ENCODE measurements at places on chromosomes 6 and 20. TPM values are rescaled to one million over a fixed set of nuclear protein-coding genes. Genes with fewer than 3 reads are reported as not detected.

SOX18 gene
- 18.7 TPM for total RNA-seq

GHRH gene
- not detected for total RNA-seq

DNA sequence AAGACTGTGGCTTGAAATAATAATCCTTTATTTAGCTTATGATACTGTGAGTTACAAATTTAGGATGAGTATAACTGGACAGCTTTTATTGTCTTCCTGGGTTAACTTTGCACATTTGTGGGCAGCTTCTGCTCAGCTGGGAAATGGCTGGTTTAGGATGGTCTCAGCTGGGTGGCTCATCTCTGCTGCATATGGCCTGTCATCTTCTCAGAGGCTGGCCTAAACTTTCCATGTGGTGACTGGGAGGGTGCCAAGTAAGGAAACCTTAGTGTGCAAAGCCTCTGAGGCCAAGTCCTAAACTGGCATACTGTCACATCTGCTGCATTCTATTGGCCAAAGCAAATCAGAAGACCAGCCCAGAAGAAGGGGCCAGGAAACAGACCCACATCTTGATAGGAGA, 40.2 kb downstream of the BTBD3 start:
- H3K27ac ChIP-seq: no peak overlapping the region
- H3K4me3 ChIP-seq: no peak overlapping the region
- H3K36me3 ChIP-seq: no peaks in the 10 kb centered on the region
- no peaks in the 10 kb centered on the region for H3K27me3 ChIP-seq
- no peaks in the 10 kb centered on the region for H3K4me1 ChIP-seq

BHLHE23 gene
- not detected for total RNA-seq

MCCD1 gene
- not detected for total RNA-seq

SLC4A11 gene
- 144 TPM for total RNA-seq

GRCh38 chr6:167828325-167828956, 1.7 kb downstream of the AFDN start:
- peak overlapping the region; percentile 83 for H3K4me3 ChIP-seq
- H3K4me1 ChIP-seq: peaks cover 54% of the 10 kb centered on the region
- DNase-seq: no peak
- peak overlapping the region; percentile 74 for H3K27ac ChIP-seq

DNA sequence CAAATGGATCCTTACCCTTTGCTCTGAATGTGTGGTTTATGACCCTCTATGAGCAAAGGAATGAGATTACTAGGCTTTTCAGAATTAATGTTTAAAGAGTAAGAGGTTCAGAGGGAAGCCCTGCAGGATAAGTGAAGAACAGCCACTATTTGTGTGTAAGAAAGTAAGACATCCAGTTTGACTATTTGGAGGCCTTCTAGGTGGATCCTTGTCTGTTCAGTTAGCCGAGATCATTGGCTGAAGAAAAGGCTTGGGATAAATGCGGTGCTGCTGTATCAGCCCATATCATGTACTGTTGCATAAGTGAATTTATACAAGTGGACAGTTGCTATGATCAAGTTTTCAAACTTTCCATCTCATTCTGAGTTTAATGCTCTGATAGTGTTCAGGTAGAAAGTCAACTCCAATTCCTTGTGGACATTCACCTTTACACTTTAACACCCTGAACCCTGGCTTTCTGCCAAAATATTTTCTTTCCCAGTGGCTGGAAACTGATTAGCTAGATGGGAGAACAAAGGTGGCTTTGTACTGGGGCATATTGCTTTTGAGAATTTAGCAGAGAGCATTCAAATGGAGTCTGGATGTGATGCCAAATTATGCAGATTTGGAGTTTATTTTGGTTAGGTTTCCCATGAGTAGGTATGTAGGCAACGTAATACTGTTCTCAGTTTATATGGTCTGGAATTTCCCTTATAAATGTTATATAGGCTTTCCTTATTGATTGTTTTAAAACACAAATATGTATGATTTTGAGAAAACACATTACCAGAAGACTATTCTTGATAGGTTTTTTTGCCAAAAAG, 15.0 kb downstream of the PARD6B start:
- H3K4me1 ChIP-seq: peaks cover 85% of the 10 kb centered on the region
- DNase-seq: no peak
- no peak overlapping the region for H3K4me3 ChIP-seq

GABRR1 gene
- not detected for total RNA-seq

IMPG1 gene
- total RNA-seq: not detected

DNA sequence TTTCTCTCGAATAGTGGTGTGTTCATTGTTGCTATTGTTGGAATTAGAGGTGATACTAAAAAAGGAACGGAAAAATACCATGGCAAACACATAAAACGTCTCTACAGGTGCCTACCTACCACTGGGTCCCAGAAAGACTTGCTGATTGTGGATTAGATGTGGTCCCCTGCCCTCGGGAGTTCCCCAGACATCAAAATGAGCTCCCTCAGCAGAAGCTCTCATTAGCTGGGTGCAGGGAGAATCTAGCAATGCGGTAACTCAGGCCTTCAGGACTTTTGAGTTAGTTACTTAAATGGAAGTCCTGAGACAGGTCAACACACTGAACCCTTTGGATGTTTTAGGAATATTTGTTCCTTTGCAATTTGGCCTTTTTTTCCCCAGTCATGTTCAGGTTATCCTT, 6.1 kb downstream of the IRF4 start:
- H3K4me1 ChIP-seq: no peaks in the 10 kb centered on the region
- H3K27me3 ChIP-seq: peaks cover 5% of the 10 kb centered on the region
- no peak overlapping the region for H3K4me3 ChIP-seq
- no peaks in the 10 kb centered on the region for H3K36me3 ChIP-seq
- DNase-seq: no peak
- no peak overlapping the region for H3K27ac ChIP-seq

- no peaks in the 10 kb centered on the region for H3K4me1 ChIP-seq
- H3K36me3 ChIP-seq: no peaks in the 10 kb centered on the region
- no peak for DNase-seq
- no peak overlapping the region for H3K27ac ChIP-seq
- H3K27me3 ChIP-seq: no peaks in the 10 kb centered on the region
Observed at GRCh38 chr6:160750276-160750689, 48.2 kb downstream of the PLG start.

DNA sequence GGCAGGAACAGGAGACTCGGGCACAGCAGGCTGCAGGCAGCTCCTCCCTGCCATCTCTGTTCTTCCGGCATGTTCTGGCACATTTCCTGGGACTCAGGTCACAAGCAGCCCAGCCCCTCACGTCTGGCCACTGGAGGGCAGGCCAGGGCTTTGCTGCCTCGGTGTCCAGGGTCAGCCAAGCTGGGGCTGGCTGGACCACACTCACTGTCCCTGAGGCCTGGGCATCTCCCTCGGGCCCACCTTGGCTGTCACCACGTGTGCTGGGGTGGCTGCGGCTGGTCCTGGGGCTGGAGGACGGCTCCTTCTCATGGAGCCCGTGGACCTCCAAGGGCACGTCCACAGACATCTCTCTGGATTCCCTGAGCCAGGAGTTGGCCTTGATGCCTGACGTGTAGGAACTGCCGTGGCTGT, 18.5 kb downstream of the FRMD1 start:
- no peak overlapping the region for H3K27ac ChIP-seq
- no peaks in the 10 kb centered on the region for H3K36me3 ChIP-seq
- DNase-seq: no peak
- no peaks in the 10 kb centered on the region for H3K27me3 ChIP-seq
- H3K4me3 ChIP-seq: no peak overlapping the region

TREM1 gene
- total RNA-seq: not detected

GRCh38 chr6:89927791-89928550, 33.7 kb downstream of the GJA10 start:
- no peaks in the 10 kb centered on the region for H3K4me1 ChIP-seq
- H3K27me3 ChIP-seq: no peaks in the 10 kb centered on the region
- H3K27ac ChIP-seq: no peak overlapping the region
- no peak overlapping the region for H3K4me3 ChIP-seq
- H3K36me3 ChIP-seq: no peaks in the 10 kb centered on the region

GRCh38 chr6:84346372-84346771, 118.9 kb upstream of the CEP162 start:
- H3K4me1 ChIP-seq: no peaks in the 10 kb centered on the region
- H3K27me3 ChIP-seq: no peaks in the 10 kb centered on the region
- no peak overlapping the region for H3K27ac ChIP-seq

- H3K36me3 ChIP-seq: no peaks in the 10 kb centered on the region
- no peaks in the 10 kb centered on the region for H3K27me3 ChIP-seq
- no peaks in the 10 kb centered on the region for H3K4me1 ChIP-seq
- no peak within 1 kb of the TSS for H3K27ac ChIP-seq
- DNase-seq: peak; percentile 22
Observed at GRCh38 chr6:130018292-130018743, at the start of gene L3MBTL3. TSS of gene L3MBTL3 (plus strand) at chr6:130018581. CDS start at chr6:130042700, 24,119 bp downstream.

DNA sequence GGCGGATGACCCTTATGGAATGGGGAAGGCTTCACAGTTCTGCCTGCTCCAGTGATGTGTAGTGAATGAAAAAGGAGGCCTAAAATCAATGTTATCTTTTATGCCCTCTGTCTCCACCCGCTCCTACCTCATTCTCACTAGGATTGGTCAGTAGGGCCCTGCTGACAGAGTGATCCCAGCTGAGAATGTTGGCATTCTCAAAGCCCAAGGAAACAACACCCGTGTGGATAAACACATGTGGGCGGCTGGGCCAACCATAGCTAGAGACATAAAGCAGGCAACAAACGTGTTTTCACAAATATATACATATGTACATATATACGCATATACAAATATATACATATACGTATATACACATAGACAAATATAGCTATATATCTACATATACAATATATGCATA, 4.5 kb downstream of the RIPK1 start:
- no peak overlapping the region for H3K4me3 ChIP-seq
- DNase-seq: no peak
- peaks cover 7% of the 10 kb centered on the region for H3K4me1 ChIP-seq
- no peaks in the 10 kb centered on the region for H3K27me3 ChIP-seq
- H3K36me3 ChIP-seq: no peaks in the 10 kb centered on the region
- no peak overlapping the region for H3K27ac ChIP-seq

GRCh38 chr6:159461266-159461665, 231.8 kb downstream of the SOD2 start:
- H3K36me3 ChIP-seq: no peaks in the 10 kb centered on the region
- no peak overlapping the region for H3K27ac ChIP-seq
- no peak for DNase-seq
- H3K4me1 ChIP-seq: no peaks in the 10 kb centered on the region
- H3K4me3 ChIP-seq: no peak overlapping the region
- no peaks in the 10 kb centered on the region for H3K27me3 ChIP-seq

GRCh38 chr6:39999006-39999867, 65.0 kb upstream of the MOCS1 start:
- DNase-seq: no peak
- H3K36me3 ChIP-seq: no peaks in the 10 kb centered on the region
- no peaks in the 10 kb centered on the region for H3K4me1 ChIP-seq

DNA sequence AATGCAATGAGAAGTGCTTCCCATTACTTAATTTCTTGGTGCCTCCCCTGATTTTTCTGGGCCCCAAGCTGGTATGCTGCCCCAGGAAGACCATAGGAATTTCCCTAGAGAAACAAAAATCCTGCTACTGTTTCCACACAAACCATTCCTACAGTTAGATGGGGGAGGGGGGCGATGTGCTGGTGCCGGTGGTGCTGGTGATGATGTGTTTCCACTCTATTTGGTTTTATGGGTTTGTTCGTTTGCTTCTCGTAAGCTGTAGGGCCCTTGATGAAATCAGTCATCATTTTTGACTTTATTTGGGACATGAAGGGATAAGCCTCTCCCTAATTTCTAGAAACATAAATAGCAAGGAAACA, 105.1 kb downstream of the MKKS start:
- DNase-seq: no peak
- no peaks in the 10 kb centered on the region for H3K27me3 ChIP-seq
- H3K4me3 ChIP-seq: peak overlapping the region; percentile 45

DNA sequence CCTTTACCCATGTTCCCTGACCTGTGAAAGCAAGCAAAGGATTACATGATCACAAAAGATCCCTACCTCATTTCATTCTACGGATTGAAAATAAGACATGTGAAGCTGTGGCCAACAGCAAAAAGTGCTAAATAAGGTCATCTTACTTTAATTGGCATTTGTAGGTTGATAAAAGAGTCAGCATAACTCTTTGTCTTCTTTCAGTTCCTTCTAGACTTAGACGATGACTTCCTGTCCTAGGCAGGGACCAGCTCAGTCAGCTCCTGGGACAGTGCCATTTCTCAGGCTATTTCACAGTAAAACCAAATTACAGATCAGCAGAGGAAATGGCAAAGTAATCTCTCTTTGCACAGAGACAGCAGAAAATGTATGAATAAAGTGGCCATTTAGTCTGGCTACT, 480.7 kb downstream of the RFPL4B start:
- no peak overlapping the region for H3K27ac ChIP-seq
- no peaks in the 10 kb centered on the region for H3K4me1 ChIP-seq
- H3K4me3 ChIP-seq: no peak overlapping the region
- H3K27me3 ChIP-seq: no peaks in the 10 kb centered on the region
- no peak for DNase-seq

DNA sequence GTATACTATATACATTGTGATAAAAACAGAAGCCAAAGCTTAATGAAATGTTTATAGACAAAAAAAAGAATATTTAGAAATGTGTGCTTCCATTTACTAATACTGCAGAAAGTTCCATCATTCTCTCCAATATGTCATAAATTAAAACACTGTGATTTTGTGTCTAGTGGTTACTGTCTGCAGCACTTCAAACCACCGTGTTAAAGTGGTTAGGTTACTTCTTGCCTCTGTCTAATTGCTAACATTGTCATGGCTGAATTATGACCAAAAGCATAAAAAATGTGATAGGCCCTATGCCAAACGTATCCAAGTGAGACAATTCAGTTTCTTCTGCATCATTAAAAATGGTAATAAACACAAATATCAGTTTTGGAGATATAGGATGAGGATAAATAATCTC, 52.7 kb upstream of the CST5 start:
- no peaks in the 10 kb centered on the region for H3K27me3 ChIP-seq
- DNase-seq: no peak
- H3K27ac ChIP-seq: no peak overlapping the region
- no peaks in the 10 kb centered on the region for H3K36me3 ChIP-seq
- no peaks in the 10 kb centered on the region for H3K4me1 ChIP-seq
- no peak overlapping the region for H3K4me3 ChIP-seq

DNA sequence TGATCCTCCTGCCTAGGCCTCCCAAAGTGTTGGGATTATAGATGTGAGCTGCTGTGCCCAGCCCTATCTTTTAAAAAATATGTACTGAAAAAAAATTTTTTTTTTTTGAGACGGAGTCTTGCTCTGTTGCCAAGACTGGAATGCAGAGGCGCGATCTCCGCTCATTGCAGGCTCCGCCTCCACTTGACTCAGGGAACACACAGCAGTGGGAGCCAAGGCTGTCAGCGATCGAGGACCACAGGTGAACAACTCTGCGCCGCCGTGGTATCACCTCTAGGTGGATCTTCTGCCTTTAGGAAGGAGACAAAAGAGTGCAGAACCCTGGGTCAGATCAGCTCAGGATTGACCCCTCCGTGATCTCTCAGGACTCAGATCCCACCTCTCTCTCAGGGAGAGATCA, 13.7 kb downstream of the RAET1E start:
- H3K4me1 ChIP-seq: no peaks in the 10 kb centered on the region
- no peaks in the 10 kb centered on the region for H3K27me3 ChIP-seq
- H3K27ac ChIP-seq: no peak overlapping the region
- no peak overlapping the region for H3K4me3 ChIP-seq
- no peak for DNase-seq
- no peaks in the 10 kb centered on the region for H3K36me3 ChIP-seq
